Stimulated activated CD4-positive, alpha-beta T cell treated with anti-CD3 and anti-CD28 coated beads, Interleukin-4, amount 100 ng/mL, for 24 hours (primary cell): ENCODE measurements at places on chromosomes 12 and 14.

DNA sequence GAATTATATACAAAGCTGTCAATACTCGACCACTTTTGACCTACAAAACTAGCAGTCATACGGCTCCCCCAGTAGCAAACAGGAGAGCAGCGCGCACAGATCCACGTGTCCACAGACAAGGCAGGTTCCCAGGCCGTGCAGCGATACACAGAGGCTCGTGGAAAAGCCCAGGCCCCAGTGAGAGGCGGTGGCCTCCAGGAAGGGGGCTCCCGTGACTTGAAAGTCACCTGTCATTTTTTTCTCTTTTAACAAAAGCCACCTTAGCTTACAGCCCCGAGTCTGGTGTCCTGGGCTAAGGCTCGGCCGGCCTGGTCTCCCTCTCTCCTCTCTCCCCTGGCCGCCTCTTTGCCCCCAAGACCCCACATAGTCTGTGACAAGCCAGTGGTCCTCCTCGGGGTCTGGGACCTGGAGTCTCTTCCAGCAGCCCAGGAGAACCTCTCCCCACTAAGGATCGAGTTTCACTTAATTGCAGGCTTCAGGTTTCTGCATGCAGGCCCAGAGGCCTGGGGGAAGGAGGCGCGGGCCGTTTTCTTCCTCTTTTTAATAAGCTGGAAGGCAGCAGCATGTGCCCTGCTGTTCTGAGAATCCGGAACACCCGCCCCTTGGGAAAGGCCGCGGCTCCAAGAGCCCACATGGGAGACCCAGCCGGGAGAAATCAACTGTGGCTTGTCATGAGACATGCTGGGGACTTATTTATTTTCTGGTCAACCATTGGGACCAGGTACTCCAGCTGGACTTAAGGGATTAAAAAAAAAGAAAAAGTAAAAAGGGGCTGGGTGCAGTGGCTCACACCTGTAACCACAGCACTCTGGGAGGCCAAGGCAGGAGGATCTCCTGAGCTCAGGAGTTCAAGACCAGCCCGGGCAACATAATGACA lies 15.9 kb downstream of the NCOR2 start:
- no peak for DNase-seq

DNA sequence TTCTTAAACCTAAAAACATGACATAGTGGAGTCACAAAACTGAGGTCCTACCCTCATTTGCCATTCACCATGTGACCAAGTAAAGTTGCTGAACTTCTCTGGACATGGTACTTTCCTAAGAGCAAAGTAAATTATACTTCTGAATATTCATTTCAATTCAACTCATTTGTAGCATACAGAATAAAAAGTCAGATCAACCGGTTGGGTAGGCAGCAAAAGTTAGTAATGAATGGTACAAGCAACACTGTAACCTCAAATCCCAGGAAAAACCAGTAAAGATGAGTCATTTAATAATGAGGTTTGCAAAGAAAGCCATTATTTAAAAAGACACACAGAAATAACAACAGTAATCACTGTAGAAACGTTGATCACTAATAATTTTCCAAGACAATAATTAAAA lies 8.7 kb downstream of the POLE2 start:
- no peak for DNase-seq

DNA sequence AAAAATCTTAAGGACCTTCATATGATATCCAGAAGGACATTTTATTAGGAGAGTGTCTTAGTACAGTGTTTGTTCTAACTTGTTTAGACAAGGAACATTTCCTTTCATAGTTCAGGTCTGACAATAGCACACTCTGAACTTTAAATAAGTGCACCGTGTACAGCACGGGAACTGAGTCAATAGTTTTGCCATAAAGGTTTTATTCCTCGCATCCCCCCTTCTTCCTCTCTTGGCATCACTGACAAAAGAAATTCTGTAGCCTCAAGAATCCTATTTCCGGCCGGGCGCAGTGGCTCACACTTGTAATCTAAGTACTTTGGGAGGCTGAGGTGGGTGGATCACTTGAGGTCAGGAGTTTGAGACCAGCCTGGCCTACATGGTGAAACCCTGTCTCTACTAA lies 58.3 kb downstream of the TMCC3 start:
- DNase-seq, result no peak

- no peak for DNase-seq
These were observed 27.1 kb downstream of the OSBPL8 start for GRCh38 chr12:76532520-76532919.

GRCh38 chr14:41973178-41973577 lies 366.5 kb downstream of the LRFN5 start:
- DNase-seq, result no peak

DNA sequence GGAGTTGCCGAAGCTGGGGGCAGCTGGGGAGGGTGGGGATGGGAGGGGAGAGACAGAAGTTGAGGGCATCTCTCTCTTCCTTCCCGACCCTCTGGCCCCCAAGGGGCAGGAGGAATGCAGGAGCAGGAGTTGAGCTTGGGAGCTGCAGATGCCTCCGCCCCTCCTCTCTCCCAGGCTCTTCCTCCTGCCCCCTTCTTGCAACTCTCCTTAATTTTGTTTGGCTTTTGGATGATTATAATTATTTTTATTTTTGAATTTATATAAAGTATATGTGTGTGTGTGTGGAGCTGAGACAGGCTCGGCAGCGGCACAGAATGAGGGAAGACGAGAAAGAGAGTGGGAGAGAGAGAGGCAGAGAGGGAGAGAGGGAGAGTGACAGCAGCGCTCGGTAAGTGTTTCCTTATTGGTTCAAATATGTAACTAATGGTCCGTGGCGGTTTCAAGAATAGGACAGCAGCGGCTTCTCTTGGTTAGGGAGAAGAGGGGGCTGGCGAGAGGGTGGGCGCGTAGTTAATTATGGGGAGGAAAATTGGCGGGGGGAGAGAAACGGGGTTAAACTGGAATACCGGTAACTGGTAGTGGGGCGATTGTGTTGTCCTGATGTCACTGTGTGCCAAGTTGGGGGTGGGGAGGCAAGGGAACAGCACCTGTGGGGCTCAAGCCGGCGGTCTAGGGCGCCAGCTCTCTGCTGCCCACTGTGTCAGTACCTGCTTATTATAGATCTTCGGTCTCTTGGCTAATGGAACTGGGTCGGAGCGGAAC lies 8.4 kb downstream of the HOXC8 start:
- DNase-seq, result no peak

DNA sequence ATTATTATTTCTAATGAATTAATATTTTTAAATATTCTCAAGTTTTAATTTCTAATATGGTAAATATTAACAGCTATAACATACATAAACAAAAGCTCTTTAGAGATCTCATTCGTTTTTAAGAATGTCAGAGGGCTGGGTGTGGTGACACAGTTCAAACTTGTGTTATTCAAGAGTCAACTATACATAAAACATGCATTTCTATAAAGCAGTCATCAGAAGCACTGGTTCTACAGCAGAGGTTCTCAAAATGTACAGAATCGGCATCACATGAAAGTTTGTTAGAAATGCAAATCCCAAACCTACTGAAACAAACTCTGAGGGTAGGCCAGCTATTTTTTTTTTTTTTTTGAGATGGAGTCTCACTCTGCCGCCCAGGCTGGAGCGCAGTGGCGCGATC lies 34.6 kb downstream of the CLIP1 start:
- no peak for DNase-seq

DNA sequence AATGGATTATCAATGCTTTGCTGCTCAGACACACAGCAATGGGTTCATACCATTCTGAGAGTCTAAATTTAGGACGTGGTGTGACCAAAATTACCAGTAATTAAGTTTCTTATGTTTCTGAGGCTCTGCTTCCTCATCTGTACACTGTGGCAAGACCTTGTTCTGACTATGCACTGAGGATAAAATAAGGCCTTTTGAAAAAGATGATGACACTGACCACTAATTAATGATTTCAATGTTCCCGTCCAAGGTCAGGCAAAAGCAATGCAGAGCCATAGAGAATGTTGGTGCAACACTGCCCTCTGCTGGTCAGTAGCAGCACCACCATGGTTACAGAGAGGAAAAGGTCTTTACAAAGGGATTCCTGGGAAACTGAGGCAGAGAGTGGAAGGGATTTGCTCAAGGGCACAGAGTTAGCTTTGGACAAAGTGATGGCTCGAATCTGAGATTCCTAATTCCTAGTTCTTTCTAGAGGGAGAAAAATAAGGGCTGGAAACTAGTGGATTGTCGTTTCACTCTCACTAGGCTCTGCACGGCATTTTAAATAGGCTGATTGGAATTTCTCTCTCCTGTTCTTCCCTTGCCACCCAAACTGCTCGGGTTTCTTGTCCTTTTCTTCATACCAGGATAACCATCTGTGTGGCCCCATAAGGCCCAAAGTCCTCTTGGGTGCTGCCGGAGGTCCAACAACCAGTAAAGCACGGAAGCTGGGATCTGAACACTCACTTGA lies 22.3 kb upstream of the P2RX7 start:
- peak; percentile 75 for DNase-seq

DNA sequence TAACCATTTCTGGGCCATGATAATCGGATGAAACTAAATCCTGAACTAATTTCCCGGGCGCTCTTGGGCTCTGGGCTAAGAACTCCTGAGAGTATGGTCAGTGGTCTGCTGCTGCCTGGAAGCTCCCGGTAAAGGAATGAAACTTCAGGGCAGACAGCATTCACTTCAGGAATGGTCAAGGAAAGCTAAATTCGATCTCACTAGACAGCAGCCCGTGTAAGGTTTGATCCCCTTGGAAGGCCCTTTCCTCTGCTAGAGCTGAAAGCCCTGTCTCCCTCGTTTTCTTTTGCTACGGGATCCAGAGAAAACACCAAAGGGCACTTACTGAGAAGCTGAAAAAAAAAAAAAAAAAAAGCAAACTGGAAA lies 680 bp downstream of the ASB8 start:
- no peak for DNase-seq

GRCh38 chr14:90319173-90319572 lies 12.6 kb downstream of the NRDE2 start:
- DNase-seq, result no peak

- DNase-seq, result no peak
These were observed 958 bp downstream of the RTN1 start for GRCh38 chr14:59869381-59870255.

GRCh38 chr12:46358791-46359666 lies 13.5 kb downstream of the SLC38A2 start:
- no peak for DNase-seq

- DNase-seq, result no peak
These were observed 70.9 kb upstream of the ETV6 start for GRCh38 chr12:11578461-11578993.

- no peak for DNase-seq
These were observed 467.6 kb downstream of the PRKD1 start for GRCh38 chr14:29459969-29460560.

DNA sequence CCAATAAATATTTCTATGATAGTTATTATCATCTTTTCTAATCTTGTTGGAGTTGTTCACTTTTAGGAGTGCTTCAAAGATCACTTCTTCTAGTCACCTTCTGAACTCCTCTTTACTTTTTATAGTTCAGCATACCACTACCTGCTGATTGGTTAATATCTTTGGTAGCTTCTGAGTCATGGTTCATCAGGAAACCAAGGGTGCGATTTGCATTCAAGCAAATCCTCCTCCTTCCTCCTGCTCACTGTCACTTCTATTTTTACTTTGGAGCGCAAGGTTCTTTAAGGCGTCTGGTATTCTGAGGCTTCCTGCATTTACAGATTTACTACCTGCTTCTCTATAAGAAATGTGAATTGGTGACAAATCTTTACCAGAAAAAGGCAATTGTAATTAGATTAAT lies 24.0 kb downstream of the SYT1 start:
- no peak for DNase-seq

- DNase-seq, result no peak
These were observed 100.2 kb downstream of the NELL2 start for GRCh38 chr12:44775901-44776300.

DNA sequence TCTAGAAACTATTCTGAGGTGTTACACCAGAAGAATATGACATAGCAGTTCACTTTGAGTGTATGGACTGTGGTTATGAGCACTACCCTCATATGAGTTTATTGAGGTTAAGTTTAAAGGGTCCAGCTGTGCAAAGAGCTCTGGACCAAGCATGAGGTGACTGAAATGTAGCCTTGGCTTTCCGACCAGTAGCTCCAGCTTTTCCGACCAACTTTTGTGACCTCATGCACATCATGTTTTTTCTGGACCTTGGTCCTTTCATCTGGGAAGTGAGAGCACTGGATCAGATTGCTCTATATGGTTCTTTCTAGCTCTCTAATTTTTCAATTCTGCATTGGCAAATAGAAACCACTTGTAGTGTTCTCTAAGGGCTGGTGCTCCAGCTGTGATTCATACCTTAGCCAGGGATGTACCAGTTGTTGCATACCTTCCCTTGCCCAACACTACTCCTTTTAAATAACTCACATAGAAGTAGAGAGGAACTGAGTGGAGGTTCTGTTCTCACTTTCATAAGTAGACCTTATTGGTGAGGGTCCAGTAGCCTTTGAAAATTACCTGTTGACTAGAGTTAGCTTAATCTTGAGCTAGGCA lies 16.6 kb downstream of the IGF1 start:
- no peak for DNase-seq

DNA sequence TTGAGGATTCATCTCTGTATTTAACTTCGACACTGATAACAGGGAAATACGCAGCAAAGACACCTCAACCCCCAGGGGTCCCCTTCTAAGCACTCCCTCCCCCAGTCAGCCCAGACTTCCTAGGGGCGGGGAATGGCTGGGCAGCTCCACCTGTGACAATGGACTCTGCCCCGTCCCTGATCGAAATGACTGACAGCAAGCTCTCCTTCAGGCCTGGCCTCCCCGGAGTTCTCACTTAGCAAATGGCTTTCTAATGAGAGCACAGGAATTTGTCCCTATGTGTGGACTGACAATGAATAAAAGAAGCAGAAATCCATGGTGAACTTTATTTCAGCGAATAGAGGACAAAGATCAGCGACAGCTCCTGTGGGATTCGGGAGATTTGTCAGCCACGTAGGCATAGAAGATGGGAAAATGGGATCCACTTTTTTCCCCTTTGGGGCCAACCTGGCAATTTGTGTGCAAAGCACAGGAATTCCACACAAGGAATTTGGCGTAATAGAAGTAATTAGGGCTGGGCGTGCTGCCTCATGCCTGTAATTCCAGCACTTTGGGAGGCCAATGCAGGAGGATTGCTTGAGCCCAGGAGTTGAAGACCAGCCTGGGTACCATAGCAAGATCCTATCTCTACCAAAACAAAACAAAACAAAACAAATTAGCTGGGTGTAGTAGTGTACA lies 63.8 kb downstream of the TNFAIP2 start:
- DNase-seq, result no peak

DNA sequence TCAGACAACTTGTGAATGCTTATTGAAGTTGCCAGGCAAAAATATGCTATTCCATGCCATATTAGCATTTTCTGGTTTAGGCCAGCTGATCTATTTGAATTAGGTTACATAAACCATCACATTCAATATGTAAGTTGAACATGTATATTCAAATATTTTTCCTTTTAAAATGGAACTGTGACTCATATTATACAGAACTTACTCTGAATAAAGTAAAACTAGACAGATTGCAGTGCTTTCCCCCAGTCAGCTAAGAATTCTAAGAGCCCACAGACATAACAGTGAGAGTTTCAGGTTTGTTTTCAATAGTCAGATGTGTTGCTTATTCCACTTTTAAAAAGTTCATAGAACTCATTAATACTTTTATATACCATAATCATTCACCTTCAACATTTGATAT lies 119.8 kb downstream of the MGST1 start:
- DNase-seq, result no peak

GRCh38 chr14:69262516-69262915 lies 2.6 kb downstream of the GALNT16 start:
- DNase-seq, result no peak

GRCh38 chr14:96824283-96824682 lies 27.1 kb downstream of the VRK1 start:
- DNase-seq, result no peak

GRCh38 chr14:71005076-71005475 lies 97.8 kb downstream of the PCNX1 start:
- no peak for DNase-seq
